Hematopoietic multipotent progenitor cell (in vitro differentiated cells): ENCODE measurements at places on chromosomes 2 and 18.

GRCh38 chr2:124327303-124327702 lies 302.2 kb downstream of the CNTNAP5 start:
- DNase-seq, result no peak

- peak; percentile 28 for DNase-seq
Observed at GRCh38 chr2:203446071-203446481, 89.0 kb downstream of the RAPH1 start.

GRCh38 chr2:44291281-44292248 lies 16.3 kb downstream of the SLC3A1 start:
- no peak for DNase-seq

DNA sequence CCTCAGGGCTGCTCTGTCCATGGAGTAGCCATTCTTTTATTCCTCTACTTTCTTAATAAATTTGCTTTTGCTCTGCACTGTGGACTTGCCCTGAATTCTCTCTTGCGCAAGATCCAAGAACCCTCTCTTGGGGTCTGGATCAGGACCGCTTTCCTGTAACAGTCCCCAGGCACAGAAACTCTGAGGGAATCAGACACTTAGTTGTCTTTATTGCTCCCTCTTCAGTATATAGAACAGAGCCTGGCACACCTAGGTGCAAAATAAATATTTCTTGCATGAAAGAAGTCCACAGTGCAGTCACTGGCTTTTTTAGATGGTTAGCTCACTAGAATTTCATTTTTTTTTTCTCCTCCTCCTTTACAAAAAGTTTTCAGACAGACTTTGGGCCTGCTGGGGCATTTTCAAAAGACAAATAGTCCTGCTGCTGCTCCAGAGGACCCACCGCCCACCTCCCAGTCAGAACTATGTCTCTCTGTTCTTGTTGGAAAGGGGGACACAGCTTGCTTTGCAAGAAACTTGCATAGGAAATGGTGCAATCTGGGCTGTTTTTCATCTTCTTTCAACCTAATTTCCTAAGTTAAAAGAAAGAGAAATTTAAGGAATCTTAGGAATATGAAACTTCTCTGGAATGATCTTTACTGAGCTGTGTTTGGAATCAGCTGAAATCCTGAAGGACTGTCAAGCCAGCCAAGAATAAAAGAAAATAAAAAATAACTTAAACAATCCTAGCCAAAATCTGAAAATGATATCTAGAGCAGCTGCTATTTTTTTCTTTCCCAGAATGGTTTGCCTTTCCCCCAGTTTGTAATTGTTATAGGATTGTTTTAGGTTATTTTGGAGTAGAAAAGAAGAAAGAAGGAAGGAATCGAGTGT lies 31.7 kb upstream of the MAP4K3 start:
- DNase-seq, result no peak

GRCh38 chr18:816088-816653 lies 4.1 kb upstream of the YES1 start:
- DNase-seq, result no peak

GRCh38 chr2:203432811-203433210 lies 102.3 kb downstream of the RAPH1 start:
- no peak for DNase-seq

- DNase-seq, result no peak
Observed at GRCh38 chr2:162126527-162126926, 25.5 kb downstream of the GCG start.
